Fibroblast of gingiva (primary cell): ENCODE measurements at places on chromosomes 5 and 9.

GRCh38 chr5:93585767-93586385 is 2.9 kb downstream of the NR2F1 start:
- DNase-seq: no peak

DNA sequence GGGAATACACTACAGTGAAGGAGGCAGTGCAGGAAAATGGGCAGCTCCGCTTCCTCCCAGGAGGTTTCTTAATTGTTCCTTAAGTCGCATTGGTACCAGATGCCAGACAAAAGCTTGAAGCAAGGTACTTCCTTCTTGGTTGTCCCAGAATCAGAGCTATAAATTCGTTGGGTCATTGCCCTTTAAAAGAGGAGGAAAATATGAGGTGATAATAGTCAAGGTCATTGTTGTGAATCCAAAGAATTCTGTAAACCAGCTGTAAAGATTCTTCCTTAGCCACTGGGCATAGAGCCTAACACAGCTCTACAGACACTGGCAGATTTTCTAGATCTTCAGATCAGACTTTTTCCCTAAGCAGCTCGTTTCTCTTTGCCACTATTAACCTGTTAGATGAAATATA is 444.1 kb upstream of the TLE4 start:
- DNase-seq: no peak

- no peak for DNase-seq
These were observed 21.4 kb upstream of the ANXA2R start for GRCh38 chr5:43061352-43062075.

DNA sequence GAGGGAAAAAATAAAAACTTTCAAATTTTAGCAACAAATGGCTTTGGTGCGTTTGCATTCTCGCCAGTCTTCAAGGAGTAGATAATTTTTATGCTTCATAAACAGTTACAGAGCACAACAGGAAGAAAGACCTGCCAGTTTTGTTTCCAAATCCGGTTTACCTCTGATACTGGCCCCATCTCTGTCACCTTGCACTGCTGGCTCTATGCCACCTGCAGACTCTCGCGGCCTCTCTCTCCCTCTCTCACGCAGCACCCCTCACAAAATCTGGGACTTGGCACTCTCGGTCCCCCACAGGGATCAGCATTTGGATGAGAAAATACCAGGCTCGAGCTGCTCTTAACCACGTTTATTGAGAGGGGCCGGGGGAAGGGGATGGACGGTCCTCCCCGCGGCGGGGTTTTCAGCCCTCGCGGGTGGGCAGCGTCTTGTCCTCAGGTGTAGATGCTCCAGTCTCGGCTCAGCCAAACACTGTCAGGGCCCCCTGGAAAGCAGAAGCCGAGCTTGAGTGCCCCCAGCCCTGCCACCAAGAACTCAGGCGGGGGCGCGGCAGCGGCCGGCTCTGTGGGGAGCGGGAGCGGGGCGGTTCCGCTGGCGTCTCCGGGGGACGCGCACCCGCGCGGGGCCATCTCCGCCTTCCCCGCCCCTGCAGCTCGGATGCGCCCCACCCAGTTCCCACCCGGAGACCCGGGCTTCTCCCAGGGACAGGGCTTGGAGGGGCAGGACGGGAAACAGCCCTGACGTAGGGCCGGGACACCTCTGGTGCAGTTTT is 1.3 kb downstream of the SCGB3A1 start:
- no peak for DNase-seq

DNA sequence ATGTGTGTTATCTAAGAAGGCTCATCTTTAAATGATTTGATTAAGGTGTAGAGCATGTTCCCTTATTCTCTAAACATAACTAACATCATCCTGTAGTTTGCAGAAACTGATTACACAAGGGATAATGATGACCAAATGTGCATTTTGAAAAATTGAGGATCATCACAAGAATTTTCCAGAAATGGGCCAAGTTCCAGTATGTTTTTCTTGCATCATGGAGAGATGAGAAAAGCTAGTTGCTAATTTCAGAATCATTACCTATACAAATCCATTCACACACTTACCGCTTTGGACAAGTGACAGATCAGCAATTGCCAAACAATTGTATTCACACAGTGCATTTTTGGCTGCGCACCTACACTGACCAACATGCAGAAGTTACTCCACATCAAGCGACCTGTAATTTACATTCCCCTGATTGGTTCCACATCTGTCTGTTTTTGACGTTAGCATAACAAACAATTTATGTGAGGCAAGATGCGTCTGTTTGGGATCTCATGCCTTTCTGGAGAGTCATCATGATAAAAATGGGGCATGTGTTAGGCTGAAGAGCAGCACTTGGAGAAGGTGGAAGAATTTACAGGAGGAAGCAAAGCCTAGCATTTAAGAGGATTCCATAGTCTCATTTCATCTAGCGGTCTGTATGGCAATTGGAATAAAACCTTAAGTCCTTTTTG is 2.8 kb upstream of the BNC2 start:
- DNase-seq: peak; percentile 87

- DNase-seq: no peak
These were observed 92.7 kb downstream of the KIF4B start for GRCh38 chr5:155106221-155106620.

DNA sequence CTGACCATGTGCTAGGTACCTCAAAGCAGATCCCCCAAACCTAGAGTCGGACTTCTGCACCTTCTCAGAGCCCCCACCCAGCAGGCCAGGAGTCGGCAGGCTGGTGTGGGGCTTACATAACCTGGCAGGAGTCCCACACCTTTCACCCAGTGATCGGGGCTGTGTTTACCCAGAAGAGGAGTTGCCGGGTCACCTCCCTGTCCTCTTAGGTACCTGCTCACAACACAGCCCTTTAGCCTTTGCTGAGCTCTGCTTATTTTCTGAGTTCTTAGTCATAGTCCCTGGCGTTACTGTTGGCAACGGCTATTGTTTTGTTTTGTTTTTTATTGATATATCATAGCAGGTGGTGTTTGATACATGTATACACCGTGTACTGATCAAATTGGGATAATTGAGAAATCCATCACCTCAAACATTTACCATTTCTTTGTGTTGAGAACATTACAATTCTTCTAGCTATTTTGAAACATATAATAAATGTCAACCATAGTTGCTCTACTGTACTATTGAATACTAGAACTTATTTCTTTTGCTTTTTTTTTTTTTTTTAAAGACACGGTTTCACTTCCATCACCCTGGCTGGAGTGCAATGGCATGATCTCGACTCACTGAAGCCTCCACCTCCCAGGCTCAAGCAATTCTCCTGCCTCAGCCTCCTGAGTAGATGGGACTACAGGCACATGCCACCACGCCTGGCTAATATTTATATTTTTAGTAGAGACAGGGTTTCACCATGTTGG is 10.4 kb upstream of the EEIG1 start:
- DNase-seq: no peak

GRCh38 chr9:68581696-68582095 is 41.0 kb upstream of the TMEM252 start:
- DNase-seq: no peak
